Skin of body (tissue), 3 donors: ENCODE measurements at places on chromosomes 12 and 14. TPM values are rescaled to one million over a fixed set of nuclear protein-coding genes. Genes with fewer than 3 reads are reported as not detected.

DNA sequence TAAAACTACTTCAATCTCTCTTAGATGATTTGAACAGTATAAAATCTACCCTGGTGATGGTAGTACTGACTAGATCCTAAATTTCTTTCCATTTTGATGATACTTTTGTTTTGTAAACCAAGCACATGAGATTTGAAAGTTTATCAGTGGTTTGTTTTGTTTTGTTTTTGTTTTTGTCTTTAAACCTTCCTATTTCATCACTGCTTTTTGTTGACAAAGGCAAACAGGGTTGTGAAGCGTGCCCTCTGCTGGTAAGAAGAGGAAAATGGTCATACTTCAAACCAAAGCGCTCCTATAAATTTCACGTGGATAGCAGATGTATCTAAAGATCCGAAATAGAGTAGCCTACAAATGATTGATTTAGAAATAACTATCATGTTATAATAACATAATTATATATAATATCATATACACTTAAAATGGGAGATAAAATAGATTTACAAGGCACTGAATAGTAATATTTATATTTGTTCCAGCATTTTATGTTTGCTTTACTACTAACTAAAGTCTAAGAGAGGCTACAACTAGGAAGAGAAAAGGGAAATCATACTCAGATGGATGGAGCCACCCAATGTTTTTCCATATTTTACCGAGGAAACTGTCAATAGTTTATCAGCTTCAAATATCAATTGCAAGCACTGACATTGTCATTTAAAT lies 254.0 kb upstream of the USP15 start:
- no peak for DNase-seq

The BEGAIN gene
- total RNA-seq = 1.4 TPM

GRCh38 chr12:15932971-15933370 lies 21.8 kb downstream of the DERA start:
- no peak for DNase-seq

GRCh38 chr12:57008178-57008577 lies 1.8 kb upstream of the ZBTB39 start:
- peak; percentile 56 for DNase-seq

- no peak for DNase-seq
Measured at GRCh38 chr14:84017495-84017894, 1512.4 kb upstream of the FLRT2 start.

- no peak for DNase-seq
Measured at GRCh38 chr14:104400355-104400754, 179.2 kb upstream of the C14orf180 start.

GRCh38 chr12:127149226-127149964 lies 1117.6 kb upstream of the TMEM132C start:
- DNase-seq = no peak

DNA sequence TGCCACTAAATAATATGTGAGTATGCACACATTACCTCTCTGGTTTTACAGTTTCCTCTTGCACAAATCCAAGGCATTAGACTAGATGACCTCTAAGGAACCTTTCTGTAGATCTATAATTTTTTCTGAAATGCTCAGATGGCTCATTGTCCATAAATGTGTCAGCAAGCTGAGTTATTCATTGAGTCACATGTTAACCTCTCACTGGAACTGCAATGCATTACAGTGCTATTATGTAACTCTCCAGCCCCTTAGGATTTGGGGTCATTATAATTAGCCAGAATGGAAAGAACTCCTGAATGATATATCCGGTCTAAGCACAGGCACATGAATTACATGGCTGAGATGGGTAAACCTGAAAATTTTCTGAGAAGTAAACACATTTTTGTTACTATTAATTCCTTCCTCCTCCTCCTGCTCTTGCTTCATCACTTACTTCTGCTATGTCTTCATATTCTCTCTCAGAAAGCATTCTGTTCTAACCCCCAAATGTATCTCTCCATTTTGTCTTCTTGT lies 20.3 kb upstream of the DRAM1 start:
- no peak for DNase-seq

GRCh38 chr12:47317175-47317915 lies 237.6 kb upstream of the AMIGO2 start:
- peak; percentile 1 for DNase-seq

- DNase-seq = no peak
Measured at GRCh38 chr12:90969851-90970250, 14.9 kb upstream of the CCER1 start.

- no peak for DNase-seq
Measured at GRCh38 chr14:37196604-37197420, 925 bp upstream of the MIPOL1 start.

GRCh38 chr14:101763941-101764709 lies 2.6 kb downstream of the PPP2R5C start:
- no peak for DNase-seq

- peak; percentile 39 for DNase-seq
Measured at GRCh38 chr12:103833095-103833775, 7.8 kb downstream of the NT5DC3 start.

The AP1G2 gene
- 32.8 TPM for total RNA-seq

DNA sequence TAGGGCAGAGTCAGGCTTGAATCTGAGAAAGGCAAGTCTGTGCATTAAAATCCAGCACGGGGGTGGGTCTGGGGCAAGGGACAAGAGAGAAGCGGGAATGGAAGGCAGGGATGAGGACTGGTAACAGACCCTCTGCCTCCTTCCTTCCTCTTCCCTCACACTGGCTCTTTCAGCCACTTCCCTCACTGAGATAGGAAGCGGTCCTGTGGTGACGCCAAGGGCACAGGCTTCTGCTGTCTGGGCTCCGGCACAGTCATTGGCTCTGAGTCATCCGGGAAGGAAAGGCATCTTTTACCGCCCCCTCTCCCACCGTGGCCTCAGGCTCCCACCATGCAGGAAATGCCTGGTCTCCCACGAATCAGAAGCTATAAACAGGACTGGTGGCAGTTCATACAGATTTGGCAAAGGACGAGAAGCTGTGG lies 70.2 kb downstream of the ETV6 start:
- no peak for DNase-seq

DNA sequence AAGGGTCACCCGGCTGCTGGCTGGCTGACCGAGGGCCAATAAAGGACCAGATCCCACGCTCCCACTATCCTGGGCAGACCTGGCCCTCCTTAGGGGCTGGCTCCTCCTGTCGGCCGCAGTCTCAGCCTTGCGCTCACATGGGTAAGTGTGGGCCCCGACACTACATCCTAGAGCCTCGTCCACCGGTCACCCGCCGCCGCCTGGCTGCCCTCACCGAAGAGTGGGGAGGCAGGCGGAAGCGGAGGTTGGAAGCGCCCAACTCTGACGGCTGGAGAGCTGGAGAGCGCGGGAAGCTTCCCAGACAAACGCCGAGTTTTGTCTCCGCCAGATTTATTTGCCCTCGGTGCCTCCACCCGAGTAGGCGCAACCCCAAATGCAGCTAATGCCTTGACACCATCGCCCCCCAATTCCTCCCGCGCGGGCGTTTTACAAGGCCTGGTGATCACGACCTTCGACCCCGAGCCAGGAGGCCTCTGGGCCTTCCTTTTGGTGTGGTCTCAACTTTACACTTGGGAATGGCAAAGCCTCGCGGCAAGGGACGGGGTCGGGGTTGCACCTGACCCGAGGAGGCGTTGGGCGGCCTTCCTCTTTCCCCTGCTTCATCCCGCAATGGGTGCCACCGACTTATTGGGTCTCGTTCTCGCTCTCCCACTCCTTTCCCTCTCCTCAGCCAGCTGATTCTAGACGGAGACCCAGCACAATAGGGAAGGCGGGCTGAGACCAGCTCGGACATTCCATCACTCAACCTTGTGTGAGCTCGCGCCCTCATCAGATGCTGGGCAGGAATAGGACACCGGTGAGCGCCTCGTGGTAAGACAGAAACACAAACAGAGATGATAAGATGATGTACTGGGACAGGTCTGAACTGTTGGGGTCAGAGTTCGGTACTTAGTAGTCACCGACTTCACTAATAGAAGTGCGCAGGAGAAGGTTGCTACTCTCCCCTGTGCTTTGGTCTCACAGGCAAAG lies 78.3 kb upstream of the ANO4 start:
- no peak for DNase-seq

The SLC4A8 gene
- total RNA-seq = 1.9 TPM

The AP4S1 gene
- 10.9 TPM for total RNA-seq

DNA sequence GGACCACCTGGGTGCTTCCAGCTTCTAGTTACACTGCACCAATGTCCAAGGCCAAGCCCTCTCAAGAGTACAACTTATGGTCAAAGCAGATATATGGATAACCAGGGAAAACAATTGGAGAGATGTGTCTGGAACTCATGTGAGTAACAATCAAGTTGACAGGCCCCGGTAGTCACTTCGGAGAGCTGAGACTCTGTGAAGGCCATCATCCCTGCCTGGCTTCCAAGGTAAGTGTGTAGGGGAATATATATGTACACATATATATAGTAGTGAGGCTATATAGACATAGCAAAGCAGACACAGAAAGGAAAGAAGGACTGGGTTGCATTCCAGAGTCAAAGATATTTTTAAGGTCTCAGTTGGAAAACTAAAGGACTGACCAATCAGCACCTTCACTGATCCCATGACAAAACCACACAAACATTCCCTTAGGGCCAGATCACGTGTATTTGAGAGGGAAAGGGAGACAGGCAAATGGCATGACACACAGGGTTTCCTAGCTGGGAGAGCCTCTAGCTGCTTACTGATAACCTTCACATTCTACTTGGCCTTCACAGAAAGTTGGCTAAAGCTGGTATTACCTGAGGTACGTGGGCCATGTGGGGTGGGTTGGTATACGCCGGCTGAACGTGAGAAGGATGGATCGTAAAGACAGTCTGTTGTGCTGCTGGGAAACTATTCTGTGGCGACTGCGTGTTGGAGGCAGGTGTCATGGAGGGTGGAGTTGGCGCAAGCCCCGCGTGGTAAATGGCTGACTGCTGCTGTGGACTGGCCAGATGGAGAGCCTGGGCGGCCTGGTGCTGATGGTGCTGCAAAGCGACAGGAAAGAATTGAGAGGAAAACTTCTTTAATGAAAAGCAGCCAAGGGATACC lies 50.0 kb downstream of the SH2B3 start:
- DNase-seq = no peak

DNA sequence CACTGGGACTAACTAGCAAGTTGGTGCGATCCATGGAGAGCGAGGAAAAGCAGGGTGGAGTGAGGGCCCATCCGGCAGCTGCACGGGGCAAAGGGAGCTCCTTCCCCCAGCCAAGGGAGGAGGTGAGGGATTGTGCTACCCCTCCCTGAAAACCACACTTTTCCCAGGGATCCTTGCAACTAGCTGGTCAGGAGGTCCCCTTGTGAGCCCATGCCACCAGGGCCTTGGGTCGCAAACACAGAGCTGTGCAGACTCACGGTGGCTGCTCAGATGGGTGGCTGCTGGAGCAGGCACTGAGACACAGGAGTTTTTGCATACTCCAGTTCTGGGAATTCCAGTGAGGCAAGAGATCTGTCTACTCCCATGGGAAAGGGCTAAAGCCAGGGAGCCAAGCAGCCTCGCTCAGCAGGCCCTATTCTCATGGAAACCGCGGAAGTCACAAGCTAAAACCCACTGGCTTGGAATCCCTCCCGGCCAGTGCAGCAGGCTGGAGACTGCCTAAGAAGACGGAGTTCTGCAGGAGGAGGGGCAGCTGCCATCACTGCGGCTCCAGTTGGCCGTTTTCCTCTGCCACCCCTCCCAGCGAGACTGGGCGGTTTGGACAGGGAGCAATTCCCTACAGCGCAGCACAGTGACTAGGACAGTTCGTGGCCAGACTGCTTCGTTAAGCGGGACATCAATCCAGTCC lies 10.9 kb upstream of the ZNF705A start:
- peak; percentile 5 for DNase-seq

GRCh38 chr12:103442182-103442555 lies 53.6 kb downstream of the C12orf42 start:
- DNase-seq = no peak

DNA sequence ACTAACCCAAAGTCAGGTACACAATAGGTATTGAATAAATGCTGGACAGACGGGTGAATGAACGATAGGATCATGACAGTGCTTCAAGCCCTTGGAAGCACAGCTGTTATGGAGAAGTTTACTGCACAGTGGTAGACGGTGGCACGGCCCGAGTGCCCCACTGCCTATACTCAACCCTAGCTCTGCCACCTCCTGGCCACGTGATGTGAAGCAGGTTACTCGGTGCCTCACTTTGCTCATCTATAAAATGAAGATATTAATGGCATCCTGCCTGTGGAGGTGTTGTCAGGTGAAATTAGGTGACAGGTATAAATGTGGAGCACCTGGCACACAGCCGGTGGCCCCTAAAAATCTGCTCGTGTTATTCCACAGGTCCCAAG lies 5.8 kb downstream of the ASB2 start:
- DNase-seq = no peak

The SELPLG gene
- total RNA-seq = 4.2 TPM

- DNase-seq = no peak
Measured at GRCh38 chr12:64077922-64078321, 144.2 kb downstream of the KICS2 start.

- no peak for DNase-seq
Measured at GRCh38 chr14:29310757-29311156, 544.2 kb downstream of the FOXG1 start.
